ENCODE measurements at places on chromosomes 2 and 18.

DNA sequence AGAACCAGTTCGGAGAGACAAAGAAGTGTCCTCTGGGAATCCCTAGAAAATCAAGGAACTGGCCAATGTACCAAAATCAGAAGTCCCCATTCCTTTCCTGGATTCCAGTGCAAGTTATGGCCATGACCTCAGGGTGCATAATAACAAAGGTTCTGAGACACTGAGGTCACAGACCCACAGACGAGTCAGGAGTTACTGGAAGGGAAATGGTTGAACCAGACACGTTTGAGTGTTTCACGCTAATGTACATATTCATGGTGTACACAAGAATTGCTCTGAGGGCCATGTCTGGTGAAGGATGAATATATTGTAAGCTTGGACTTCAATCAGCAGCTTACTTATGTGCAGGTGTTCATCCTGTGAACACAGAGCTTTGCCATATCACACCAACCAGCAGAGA is 58.6 kb upstream of the KLHL29 start:
- DNase-seq: no peak

GRCh38 chr2:189412330-189412953 is 28.8 kb upstream of the WDR75 start:
- peak; percentile 32 for DNase-seq

DNA sequence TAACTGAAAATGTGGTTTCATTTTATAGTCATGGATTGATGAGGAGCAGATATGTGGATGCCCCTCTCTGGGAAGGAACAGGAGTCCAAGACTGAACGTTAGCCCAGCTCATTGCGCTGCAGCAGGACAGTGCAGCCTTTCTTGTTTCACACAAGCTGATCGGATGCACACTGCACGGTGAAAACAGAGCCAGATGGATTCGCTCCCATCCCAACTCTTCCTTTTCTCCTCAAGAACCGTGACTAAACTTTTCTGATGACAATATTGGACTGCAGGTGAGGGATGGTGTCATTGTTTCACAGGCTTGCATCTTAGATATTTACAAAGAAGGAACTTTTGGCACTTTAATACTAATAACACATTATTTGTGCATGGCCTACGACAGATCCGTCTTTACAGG is 33.8 kb upstream of the COPS8 start:
- DNase-seq: no peak

DNA sequence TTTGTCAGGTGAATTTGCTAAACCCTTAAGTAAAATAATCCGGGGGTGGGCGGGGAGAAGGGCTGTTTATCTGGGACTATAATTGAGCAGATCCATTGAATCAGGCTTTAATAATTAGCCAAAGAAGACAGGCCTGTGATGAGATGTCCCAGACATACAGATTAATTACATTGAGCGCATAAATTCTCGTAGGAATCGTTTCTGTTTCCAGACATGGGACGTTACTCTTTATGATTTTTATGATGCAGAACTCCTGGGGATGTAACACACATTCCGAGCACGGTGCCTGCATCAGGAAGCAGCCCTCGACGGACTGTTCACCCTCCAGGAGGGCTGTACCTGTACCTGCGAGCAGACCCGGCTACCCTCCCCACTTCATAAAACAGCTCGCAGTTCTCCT is 88.9 kb downstream of the SMIM21 start:
- DNase-seq: no peak

DNA sequence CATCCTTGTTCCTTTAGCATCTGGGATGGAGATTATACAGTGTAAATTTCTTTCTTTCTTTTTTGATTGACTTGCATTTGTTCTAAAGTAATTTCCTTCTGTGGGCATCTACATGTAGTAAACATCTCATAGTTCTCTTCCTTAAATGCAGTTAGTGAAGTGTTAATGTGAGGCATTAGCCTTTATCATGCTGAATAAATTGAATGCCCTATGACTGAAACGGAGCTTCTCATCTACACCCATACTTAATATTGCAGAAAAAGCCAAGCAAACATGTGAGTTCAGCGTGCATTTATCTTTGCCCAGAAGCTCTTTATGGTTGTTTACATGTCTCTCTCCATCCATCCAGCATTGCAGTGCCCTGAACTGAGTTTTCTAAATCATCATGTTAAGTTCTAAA is 58.3 kb downstream of the LYPD1 start:
- DNase-seq: no peak

GRCh38 chr18:69992776-69993175 is 45.1 kb upstream of the CD226 start:
- no peak for DNase-seq

DNA sequence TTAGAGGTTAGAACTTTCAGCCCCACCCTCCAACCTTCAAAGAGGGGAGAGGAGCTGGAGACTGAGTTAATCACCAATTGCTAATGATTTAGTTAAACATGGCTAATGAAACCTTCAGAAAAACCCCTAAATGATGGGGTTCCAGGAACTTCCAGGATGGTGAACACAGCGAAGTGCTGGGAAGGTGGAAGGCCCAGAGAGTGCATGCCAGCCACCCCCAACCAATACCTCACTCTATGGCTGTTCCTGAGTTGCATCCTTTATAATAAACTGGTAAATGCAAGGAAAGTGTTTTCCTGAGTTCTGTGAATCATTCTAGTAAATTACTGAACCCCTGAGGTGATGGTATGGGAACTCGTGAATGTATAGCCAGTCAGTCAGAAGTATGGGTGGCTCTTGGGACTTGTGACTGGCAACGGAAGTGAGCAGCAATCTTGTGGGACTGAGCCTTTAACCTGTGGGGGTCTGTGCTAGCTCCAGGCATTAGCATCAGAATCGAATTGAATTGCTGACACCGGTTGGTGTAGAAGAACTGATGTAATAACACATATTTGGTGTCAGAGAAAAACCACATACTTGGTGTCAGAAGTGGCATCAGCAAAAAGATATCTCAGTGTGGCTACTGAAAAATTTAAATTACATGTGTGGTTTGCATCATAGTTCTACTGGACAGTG is 37.4 kb downstream of the NPHP1 start:
- no peak for DNase-seq

- no peak for DNase-seq
Observed at GRCh38 chr2:214699236-214699635, 110.2 kb downstream of the BARD1 start.

- DNase-seq: no peak
Observed at GRCh38 chr2:166895243-166895642, 7.0 kb downstream of the XIRP2 start.

DNA sequence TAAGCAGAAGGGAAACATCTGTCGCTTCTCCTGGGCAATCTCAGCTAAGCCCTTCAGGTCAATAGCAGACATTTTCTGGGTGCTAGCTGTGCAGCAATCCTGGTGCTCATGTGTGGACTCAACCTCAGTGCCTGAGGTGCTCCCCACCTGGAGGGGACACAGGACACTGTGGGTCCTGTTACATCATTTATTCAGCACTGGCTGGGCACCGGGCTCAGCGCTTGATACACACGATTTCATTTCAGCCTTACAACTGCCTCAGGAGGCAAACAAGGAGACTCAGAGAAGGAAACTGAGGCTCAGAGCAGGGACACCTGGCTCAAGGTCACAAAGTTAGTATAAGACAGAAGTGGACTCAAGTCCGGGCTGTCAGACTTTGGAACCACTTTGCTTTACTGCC is 46.7 kb downstream of the MARCO start:
- no peak for DNase-seq

DNA sequence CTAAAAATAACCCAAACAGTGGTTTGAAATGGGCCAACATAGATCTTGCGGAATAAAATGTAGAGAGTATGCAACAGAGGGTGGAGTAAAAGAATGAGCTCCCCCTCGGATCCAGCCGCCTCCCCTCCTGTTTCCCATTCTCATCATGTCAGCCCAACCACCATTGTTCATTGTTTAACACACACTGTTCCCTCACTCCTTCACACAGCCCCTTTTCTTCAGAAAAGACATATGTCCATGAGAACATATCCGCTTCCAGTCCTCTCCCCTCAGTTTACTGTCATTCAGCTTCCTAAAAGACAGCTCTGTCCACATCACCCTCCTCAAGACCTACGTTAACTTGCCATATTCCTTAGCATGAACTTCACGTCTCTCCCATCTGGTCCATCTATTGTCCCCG is 62.9 kb upstream of the SERTAD2 start:
- no peak for DNase-seq
